Skeletal muscle tissue (tissue), 5 donors: ENCODE measurements at places on chromosomes 7 and 10. TPM values are rescaled to one million over a fixed set of nuclear protein-coding genes. Genes with fewer than 3 reads are reported as not detected.

Gene FANK1
- total RNA-seq, result not detected

Gene PAPOLB
- under 0.01 TPM for total RNA-seq

Gene FKBP6
- under 0.01 TPM for total RNA-seq

Gene LIPJ
- total RNA-seq, result 0.52 TPM

Gene WASL
- 15.1 TPM for total RNA-seq

Gene PRLHR
- total RNA-seq, result not detected

Gene FOXK1
- total RNA-seq, result 17.2 TPM

Gene GRID1
- 2.1 TPM for total RNA-seq
